Stimulated activated CD4-positive, alpha-beta T cell treated with anti-CD3 and anti-CD28 coated beads, Interleukin-4, amount 100 ng/mL, for 1 hour (primary cell): ENCODE measurements at places on chromosomes 1 and 21.

DNA sequence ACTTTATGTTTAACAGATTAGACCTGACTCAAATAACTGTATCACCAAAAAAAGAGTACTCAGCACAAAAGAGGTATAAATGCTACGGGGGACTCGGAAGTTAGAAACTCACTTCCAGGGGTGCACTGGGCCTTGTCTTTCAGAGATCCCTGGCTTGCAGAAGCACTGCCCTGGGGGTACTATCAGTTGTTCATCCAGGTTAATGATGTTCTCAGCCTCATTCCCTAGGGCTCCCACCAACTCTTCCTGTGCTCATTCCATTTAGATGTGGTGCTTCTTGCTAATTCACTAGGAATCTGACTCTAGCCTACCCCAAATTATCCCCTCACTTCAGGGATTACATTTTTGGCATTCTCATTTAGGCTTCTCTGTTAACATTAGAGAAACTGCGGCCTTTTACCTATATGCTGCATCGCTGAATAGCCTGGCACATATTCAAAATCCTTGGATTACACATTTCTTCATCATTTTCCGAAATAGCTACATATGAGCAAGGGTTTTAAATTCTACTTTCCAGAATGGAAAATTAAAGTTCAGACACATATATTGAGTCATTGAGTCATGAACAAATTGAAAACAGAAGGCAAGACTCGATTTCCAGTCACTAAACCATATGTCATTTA, 338.5 kb downstream of the KCTD3 start:
- no peak for DNase-seq

- DNase-seq: no peak
Observed at GRCh38 chr1:92291372-92291999, 7.3 kb downstream of the GLMN start.

DNA sequence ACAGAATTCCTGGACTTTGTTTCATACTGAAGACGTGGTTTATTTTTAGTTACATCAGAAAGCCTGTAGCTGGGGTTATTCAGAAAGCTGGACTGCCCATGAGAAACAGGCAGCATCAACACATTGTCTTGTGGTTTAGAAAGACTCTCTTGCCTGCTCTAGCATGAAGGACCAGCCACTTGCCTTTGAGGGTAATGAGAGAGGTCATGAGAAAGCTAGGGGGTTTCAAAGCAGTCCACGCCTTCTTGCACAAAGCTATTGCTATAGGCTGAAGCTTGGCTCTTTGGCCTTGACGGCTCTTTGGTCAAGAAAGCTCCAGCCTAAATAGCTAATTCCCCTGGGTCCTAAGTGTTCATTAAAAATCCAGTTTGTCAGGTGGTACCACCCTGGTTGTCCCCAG, 208.1 kb downstream of the PRDM2 start:
- no peak for DNase-seq

- no peak for DNase-seq
Observed at GRCh38 chr1:188302746-188303145, 1474.0 kb downstream of the PLA2G4A start.

DNA sequence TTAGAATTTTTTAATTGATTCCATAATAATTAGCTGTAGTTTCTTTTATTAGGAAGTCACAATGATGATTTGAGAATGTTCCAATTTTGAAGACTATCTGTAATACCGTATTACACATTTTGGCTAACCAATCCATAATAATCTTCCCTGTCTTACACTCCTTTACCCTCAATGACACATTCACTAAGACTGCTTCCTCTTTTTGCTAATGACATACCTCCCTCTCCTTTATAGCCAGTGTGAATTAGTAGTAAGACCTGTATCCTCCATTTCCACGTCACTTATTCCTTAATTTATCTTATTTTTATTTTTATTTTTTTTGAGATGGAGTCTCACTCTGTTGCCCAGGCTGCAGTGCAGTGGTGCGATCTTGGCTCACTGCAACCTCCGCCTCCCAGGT, 10.1 kb downstream of the KDM1A start:
- DNase-seq: no peak

GRCh38 chr1:157968508-157968907, 24.9 kb upstream of the KIRREL1 start:
- DNase-seq: no peak

- no peak for DNase-seq
Observed at GRCh38 chr1:68319907-68320306, 87.6 kb upstream of the WLS start.

- no peak for DNase-seq
Observed at GRCh38 chr1:209307846-209308245, 275.7 kb upstream of the CAMK1G start.

DNA sequence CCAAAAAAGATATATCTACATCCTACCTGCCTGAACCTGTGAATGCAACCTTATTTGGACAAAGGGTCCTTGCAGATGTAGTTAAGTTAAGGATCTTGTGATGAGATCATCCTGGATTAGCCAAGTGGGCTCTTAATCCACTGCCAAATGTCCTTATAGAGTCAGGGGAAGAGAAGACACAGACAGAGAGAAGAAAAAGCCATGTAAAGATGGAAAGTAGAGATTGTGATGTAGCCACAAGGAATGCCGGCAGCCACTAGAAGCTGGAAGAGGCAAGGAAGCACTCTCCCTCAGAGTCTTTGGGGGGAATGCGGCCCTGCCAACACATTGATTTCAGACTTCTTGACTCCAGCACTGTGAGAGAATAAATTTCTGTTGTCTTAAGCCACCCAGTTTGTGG, 16.2 kb downstream of the HSD11B1 start:
- no peak for DNase-seq

GRCh38 chr1:11822091-11822490, 16.1 kb downstream of the CLCN6 start:
- DNase-seq: no peak

DNA sequence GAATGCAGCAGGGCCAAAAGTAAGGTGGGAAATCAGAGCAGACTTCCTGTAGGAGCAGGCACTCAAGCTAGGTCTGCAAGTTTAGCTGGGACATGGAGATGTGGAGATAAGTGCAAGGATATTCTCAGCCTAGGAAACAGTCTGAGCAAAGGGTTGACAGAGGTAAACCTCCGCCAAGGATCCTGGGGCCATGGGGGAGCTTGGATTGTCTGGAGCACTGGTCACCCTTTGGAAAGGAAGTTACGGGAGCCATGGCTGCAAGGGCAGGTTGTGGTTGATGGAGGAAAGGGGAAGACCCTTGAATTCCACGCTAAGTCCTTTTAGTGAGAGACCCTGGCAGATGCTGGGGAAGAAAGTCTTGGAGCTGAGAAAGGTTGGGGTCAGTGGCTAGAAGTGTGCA, 150.9 kb downstream of the PTPRU start:
- DNase-seq: no peak

- no peak for DNase-seq
Observed at GRCh38 chr21:31420988-31421387, 76.9 kb upstream of the TIAM1 start.

DNA sequence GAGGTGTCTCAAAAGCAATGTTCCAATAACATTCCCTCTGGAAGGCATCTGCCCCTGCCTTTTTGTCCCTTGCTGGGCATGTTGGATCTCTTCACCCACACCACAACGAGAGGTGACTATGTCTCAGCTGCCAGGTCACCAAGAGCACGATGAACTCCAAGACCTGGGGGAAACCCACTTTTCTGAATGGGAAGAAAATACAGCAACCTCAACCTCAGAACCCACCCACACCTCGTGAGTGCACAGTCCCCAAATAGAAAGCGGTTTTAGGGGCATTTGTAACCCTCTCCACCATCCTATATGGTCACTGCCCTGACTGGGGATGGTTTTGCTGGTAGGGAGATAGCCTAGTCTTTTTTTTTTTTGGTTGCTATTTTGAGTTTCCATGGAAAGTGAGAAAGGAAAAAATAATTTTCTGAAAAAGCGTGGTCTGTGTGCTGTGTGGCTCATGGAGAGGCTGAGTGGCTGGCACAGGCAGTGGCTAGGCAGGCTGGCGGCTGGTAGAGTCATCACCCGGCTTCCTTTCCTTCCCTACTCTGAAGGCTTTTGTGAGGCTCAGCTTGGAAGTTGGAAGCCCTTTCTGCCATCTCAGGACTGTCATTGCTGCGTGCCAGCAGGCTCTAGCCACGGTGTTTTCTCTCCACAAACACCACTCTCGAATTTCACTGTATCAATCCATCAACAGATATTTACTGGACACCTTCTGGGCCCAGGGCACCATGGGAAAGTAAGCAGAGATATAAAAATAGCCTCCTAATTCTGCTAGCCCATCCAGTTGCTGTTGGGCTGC, 15.8 kb downstream of the TSPAN2 start:
- DNase-seq: no peak

DNA sequence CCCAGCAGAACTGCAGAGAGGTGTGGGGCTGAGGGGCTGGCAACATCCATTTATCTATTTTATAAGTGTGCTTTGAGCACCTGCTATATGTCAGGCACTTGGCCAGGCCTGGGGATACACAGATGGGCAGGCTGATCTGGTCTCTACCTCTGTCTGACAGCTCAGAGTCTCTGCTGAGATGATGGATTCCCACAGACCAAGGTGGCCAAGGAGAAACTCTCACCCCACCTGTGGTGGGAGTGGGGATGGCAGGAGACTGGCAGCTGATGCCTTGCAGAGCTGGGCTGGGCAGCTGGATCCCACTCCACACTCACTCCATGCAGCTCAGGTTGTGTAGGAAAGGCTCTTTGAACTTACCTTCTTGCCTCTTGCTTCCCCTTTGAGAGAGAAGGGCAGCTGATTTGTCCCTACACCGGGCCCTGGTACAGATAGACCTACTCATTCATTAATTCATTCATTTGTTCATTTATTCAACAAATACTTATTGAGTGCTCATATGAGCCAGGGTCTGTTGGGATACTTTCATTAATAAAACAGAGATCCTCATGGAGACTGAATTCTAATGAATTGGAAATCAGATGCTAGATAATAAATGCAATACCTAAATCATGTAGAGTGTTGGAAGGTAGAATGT, 9.0 kb downstream of the ADORA1 start:
- DNase-seq: no peak

- DNase-seq: no peak
Observed at GRCh38 chr1:31759298-31760023, 4.7 kb downstream of the ADGRB2 start.

GRCh38 chr1:18008081-18008480, 99.5 kb upstream of the IGSF21 start:
- DNase-seq: no peak

GRCh38 chr21:42198929-42199867, 19.7 kb upstream of the ABCG1 start:
- DNase-seq: no peak

- DNase-seq: no peak
Observed at GRCh38 chr1:114274621-114275317, 121.1 kb upstream of the SYT6 start.

DNA sequence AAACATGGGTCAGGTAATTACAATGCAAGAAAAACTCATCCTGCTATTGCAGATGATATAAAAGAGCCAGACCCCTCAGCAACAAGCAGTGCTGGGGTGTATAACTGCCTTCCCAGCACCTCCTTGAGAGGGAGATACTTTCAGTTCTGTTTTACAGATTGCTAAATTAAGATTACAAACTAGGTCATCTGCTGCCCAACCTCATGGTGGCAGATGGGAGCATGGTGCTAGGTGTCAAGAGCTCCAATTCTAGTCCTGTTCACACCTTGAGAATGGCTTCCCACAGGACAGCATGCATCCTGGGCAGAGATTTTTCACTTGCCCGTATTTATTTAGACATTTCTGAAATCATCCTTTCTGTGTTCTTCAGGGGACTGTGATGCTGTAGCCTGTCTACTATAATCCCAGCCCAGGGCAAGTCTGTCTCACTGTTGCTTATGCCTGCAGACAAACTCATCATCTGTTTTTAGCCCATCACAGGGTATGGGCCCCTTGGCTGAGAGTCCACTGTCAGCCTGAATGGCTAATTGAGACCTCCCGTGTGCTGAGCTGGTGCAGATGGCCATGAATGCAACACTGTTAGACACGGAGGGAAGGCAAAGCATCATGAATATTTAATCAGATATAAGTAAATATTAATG, 40.2 kb upstream of the PBX1 start:
- DNase-seq: no peak

DNA sequence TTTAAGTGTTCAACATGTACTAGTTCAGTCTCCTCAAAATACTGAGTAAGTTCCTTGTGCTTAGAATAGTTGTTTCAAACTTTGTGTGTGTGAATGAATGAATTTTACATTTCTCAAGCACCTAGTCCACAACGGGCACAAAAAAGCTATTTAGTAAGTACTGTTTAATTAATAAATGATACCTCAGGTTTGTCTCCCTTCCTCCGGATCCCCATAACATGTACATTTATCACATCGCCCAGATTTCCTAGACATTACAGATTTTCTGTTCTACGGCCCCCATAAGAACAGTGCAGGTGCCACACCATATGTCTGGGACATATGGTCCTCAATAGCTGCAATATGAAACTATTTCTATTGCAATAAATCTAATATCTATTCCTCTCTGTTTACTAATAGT, 1.3 kb upstream of the TTF2 start:
- no peak for DNase-seq
